Activated CD4-positive, alpha-beta T cell treated with anti-CD3 and anti-CD28 coated beads for 4 hours (primary cell): ENCODE measurements at places on chromosomes 5 and 9.

DNA sequence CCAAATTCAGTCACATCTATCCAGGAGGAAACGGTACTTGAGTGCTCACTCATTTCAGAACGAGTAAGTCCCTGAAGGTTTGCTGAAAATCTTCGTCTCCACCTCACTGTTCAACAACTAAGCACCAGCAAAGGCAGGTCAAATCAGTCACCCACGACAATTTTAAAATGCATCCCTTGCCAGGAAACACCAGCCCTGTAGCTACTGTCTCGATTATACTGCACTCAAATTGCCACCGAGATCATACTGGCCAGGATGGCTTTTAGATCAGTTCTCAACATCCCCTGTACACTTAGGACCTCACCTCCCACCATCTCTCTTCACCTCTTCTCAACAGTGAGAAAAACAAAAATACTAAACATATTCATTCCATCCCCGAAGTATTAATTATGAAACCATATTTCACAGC is 298.6 kb downstream of the AGTPBP1 start:
- DNase-seq = no peak

- DNase-seq = no peak
These were observed 618.2 kb downstream of the TLE1 start for GRCh38 chr9:81071108-81071507.

GRCh38 chr9:99845063-99845462 is 23.4 kb downstream of the NR4A3 start:
- no peak for DNase-seq

DNA sequence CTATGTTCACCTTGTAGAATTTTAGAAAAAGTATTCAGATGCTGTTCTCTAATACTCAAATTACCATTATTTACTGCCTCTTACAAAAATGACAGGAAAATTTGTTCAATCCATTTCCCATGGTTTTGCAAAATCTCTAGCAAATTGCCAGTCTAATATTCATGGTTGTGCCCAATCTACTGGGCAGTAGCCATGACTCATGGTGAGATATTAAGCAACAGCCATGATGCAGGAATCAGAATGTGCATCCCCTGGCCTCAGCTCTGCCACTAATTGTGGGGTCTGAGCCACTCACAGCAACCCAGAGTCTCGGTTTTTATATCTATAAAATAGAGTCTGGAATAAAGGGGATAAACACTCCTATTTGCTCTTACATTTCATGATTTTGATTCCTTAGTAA is 353.6 kb downstream of the DEPDC1B start:
- no peak for DNase-seq

DNA sequence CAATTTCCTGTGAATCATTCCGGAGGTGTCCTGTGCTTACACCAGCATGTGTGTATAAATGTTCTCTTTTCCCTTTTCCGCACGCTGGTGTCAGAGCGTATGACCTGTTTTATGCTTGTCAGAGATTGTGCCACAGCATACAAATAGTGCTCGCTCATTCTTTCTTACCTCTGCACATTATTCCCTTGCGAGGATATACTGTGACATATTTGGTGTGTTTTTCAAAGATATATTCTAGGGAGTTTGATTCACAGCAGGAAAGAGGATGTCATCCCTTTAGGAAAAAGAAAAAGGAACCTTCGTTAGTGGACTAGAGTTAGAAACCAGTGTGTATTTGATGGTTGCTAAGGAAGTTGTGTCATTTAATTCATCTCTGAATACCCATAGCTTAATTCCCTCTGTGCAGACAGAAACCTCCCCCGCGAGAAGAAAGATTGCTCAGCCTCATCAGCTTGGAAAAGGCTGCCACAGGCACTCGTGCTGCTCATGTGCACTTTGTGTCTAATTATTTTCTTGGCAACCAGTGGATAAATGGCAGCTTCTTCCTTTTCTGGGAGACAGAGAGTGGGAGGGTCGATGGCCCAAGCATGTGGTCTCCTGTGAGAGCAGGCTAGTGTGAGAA is 14.7 kb upstream of the CCIN start:
- no peak for DNase-seq

DNA sequence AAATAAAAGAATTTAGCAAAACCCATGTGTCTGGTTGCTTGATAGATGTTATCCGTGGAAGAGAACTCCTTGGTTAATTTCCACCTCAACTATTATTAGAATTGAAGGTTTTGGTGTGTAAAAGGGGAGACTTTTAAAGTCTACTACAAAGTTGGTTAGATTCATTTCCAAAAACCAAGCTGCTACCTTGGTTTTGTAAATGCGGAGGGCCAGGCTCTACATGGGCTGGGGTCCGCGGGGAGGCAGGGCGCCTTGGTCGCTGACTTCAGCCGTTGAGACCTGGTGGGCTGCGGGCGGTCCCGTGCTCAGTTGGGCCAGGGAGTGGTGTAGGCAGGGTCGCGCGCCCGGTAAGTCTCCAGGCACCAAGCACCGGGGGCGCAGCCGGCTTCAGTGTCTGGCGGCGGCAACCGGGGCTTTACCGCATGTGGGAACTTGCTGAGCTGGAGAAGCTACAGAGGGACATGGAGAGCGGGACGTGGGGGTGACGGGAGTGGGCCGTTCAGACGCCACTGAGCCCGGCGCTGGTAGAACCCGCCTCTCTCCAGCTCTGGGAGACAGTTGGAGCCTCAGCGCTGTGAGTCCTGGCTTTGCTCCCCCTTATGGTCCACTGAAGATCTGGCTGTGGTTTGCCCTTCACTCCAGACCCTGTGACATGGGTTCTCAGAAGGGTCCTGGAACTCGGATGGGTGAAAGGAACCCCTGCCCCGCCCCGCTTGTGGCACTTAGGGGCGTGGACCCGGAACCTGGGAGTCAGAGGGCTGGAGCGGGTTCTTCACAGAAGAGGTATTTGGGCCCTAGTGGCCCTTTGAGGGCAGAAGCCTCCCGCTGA is 11.8 kb downstream of the NR2F1 start:
- no peak for DNase-seq

- DNase-seq = no peak
These were observed 17.3 kb downstream of the VCAN start for GRCh38 chr5:83488821-83489220.

- DNase-seq = no peak
These were observed 208.9 kb upstream of the DMRTA1 start for GRCh38 chr9:22237497-22238363.

GRCh38 chr5:64763948-64764503 is 4.5 kb downstream of the SREK1IP1 start:
- DNase-seq = no peak

DNA sequence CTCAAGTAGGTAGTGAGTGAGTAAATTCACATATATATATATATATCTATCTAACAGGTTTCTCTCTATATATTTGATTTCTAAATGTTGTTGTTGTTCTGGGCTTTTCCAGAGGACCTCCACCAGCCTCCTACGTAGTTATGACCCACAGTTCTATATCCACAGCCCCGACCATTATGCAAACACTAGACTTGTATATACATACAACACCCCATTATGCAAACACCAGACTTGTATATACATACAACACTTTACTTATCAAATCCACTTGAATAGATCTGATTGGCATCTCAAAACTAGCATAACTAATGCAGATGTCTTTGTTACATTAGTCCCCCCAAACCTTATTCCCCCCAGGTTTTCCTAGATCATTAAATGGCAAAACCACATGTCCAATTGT is 108.7 kb downstream of the JAKMIP2 start:
- DNase-seq = no peak

DNA sequence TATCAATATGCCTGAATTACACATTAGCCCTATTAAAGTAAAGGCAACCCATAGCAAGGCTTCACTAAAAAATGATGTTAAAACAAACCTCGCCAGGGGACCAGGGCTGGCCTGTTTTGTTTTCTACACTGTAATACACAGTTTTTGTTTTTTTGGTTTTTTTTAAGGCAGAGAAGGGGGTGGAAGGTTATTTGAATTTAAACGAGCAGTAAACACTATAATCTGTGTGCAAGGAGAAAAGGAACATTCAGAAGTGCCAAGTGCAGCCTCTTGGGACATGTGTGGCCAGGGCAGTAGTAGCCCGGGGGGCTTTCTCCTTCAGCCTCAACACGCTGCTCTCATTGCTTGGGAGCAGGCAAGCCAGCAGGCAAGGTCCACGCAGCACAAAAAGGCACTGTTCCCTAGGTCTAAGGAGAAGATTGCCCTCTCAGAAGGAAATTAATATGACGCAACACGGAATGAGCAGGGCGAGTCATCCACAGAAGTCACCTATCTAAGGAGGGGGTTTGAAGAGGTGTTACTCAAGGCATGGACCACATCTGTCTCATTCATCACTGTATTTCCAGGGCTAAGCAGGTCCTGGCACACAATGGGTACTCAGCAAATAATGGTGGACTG is 16.2 kb downstream of the SIL1 start:
- no peak for DNase-seq

GRCh38 chr5:149301744-149302380 is 30.2 kb downstream of the AFAP1L1 start:
- no peak for DNase-seq

DNA sequence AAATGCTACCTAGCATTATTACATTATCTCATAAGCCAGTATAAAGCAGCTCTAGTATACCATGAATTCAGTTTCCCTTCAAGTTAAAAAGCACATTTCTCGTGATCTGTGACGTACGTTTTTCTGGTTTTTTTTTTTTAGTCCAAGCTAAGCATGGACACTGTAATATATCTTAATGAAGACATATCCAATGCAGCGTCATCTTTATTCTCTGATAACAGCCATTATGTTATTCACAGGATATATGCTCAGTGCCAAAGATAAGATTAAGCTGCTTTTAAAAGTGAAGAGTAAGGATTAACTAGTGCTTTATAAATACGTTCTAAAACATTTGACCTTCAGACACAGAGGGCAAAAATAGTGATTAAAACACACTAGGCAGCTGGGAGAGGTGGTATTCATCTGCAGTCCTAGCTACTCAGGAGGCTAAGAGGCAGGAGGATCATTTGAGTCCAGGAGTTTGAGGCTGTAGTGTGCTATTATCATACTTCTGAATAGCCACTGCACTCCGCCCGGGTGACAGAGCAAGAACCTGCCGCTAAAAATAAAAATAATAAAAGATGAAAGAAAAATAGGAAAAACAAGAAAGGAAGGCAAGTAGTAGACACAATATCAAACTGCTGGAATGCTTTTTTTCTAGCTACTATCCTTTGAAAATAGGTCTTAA is 7.7 kb downstream of the CSNK1A1 start:
- no peak for DNase-seq

DNA sequence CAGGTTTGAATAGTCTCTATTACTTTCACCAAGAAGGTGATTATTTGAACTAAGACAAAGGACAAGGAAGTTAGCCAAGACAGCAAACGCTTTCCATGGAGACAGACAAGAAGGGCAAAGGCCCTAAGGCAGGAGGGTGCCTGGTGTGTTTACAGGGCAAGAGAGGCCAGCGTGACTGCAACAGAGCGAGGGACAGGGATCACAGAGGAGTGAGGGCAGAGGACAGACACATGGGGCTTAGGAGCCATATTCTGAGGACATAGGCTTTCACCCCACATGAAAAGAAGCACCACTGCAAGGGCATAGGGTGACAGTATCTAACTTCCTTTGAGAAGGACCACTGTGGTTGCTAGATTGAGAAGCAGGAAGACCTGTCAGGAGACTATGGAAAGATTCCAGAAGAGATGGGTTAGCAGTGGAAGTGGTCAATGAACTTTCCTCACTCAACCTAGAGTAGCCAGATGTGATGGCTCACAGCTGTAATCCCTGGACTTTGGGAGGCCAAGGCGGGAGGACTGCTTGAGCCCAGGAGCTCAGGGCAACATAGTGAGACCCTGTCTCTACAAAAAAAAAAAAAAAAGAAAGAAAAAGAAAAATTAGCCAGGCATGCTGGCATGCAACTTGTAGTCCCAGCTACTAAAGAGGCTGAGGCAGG is 5.0 kb upstream of the HAVCR1 start:
- DNase-seq = no peak

- DNase-seq = peak; percentile 5
These were observed 57.6 kb upstream of the GRHPR start for GRCh38 chr9:37364751-37365360.

DNA sequence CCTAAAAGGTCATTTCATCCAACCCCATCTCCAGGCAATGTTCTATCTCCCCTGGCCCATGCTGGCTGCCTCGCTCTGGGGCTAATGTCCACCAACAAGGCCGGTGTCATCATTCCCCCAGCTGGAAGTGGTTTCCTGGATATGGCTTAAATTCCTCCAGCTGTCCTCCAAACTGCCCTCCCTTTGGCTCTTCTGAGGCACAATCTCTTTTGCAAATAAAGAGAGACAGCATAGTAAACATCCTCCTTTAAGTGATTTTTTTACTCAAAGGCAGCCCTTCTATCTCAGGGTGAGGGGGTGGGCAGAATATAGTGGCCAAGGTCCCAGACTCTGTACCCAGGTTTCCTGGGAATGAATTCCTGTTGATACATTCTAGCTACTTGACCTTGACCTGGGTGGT is 117.4 kb upstream of the PANK3 start:
- no peak for DNase-seq

- no peak for DNase-seq
These were observed 13.5 kb downstream of the ARL14EPL start for GRCh38 chr5:116045821-116046220.

DNA sequence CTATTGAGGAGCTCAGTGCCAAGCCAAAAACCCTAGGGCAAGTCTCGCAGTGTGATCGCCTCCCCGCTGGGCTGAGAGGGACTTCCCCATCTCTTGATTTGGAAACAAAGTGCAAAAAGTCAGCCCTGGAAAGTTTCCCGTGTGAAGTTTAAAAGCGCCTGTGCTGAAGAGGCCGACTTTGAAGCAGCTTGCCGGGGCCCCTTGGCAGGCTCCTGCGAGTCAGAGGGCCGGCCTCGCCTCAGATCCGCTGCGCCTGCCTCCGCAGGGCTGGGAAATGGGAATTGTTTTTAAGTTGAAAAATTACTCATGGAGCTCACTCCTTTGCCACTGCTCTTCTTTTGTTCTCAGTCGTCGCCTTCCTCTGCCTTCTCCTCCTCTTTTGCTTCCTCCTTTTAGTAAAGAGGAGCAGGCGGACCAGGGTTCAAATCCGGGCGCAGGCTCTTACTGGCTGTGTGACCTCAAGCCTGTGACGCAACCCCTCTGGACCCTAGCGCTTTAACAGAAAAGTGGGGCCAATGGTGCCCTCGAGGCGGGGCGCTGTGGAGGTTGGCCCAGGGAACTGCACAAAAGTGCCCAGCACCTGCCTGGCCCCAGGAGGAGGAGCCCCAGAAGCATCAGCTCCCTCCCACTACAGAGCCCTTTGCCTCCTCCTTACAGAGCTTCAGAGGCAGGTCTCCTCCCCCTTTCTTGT is 14.7 kb upstream of the LHX2 start:
- peak; percentile 7 for DNase-seq
